CD4-positive, alpha-beta T cell treated with Interleukin-4 for 4 hours (primary cell): ENCODE measurements at places on chromosomes 12 and 14.

DNA sequence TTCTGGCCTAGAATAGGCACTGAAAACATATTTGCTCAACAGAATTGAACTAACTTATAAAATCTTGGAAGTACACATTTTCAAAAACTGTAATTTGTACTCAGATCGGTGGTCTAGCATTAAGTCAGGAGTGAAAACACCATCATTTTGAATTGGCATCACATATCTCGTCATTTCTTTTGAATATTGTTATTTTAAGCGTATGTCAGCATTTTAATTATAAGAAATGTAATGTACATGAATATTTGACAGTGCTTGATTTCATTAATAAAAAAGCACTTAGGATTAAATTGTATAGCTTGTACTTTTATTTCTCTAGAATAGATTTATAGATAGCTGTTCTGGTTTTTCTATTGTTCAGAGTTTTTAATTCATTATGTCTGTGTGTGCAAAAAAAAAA lies 892.2 kb downstream of the BCL11B start:
- DNase-seq: no peak

DNA sequence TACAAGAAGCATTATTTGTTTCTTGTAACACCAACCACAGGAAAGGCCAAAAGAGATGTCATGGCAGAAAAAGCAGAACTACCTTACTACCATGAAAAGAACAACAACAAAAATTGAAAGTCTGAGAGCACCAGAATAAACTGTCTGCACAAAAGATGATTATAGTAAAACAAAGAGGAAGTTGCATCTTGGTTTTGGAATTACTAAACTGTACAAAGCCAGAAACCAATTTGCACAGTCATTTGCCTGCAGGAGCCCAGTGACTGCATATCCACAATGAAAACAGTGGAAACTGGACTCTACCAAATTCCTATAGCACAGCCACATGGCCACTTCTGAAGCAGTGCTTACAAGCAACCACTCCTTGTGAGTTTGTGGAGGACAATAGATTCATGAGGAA lies 276.2 kb downstream of the SSPN start:
- peak; percentile 7 for DNase-seq

DNA sequence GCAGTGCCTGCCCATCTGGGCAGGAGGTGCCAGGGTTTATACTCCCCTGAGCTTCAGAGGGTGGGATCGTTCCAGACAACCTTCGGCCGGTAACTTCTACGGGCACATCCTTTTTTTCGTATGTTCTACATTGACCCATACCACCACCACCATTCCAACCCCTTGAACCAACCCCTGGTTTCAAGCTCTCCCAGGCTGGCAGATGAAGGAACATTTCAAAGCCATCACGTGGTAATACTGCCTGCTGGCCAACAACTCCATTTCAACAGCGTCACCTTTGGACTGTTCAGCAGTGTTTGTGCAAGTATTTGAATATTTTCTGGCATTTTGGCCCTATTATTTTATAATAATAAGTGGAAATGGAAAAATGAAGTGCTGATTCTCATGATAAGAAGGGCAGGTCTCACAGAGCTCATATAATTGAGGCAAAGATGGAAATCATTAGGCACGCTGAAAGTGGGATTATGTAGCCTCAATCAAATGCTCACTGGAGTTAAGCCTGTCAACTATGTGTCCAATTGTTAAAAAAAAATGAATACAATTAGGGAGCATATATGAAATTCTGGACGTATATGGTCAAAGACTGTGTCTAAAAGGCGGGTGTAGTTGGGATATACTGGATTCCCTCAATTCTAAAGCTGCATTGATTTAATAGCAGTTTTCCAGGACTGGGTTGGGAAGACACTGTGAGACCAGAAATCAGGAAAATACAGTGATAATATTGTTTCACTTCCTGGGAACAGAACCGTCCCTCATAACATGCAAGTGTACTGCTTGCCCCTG lies 162.1 kb downstream of the ZFP36L1 start:
- no peak for DNase-seq

DNA sequence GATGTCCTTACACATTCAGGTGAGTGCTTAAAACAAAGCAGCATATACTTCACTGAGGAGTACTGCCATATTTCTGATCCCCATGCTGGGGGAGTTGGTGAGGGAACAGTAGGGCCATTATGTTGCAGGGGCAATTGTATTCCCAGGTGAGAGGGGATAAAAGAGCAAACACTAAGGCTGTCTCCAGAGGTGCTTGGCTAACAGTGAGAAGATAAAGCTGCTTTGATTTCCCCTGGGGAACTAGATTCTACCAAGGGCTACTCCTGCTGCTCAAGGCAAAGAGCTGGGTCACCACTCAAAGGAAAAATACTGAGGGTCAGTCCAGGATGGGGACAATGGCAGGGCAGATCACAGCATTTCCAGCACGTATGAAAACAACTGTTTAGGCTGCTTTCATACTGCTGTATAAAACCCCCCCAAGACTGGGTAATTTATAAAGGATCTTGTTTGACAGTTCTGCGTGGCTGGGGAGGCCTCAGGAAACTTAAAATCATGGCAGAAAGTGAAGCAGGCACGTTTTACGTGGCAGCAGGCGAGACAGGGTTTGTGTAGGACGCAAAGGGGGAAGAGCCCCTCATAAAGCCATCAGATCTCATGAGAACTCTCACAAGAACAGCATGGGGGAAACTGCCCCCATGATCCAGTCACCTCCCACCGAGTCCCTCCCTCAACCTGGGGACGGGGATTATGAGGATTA lies 47.8 kb upstream of the OR5AU1 start:
- no peak for DNase-seq

DNA sequence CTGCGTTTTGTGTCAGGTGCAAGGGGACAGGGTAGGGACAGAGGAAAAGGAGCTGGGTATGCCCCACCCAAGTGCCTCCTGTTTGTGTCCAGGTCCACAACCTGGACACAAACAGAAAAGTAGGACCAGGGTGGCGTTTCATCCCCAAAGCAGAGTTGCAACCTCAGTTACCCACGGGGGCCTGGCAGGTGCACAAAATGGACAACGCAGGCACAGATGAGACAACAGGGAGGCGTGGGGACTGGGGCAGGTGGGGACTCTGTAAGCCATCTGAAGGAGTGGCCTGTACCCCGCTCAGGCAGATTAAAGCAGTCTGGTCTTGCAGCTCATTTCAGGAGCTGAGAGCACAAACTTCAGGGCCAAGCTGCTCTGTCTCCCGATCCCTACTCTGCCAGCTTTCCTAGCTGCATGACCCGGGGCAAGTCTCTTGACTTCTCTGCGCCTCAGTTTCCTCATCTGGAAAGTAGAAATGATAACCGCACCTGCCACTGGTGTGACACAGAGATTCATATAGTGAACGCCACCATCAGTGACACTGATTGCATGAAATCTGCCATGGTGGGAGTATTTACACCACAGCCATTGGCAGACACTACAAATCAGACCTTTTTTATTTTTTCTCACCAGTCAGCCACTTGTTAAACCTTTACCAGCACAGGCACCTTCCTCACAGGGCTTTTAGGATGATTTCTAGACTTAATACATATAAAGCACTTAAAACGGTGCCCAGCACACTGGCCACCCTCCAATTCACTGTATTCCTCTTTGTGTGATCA lies 123.0 kb downstream of the PHETA1 start:
- no peak for DNase-seq

DNA sequence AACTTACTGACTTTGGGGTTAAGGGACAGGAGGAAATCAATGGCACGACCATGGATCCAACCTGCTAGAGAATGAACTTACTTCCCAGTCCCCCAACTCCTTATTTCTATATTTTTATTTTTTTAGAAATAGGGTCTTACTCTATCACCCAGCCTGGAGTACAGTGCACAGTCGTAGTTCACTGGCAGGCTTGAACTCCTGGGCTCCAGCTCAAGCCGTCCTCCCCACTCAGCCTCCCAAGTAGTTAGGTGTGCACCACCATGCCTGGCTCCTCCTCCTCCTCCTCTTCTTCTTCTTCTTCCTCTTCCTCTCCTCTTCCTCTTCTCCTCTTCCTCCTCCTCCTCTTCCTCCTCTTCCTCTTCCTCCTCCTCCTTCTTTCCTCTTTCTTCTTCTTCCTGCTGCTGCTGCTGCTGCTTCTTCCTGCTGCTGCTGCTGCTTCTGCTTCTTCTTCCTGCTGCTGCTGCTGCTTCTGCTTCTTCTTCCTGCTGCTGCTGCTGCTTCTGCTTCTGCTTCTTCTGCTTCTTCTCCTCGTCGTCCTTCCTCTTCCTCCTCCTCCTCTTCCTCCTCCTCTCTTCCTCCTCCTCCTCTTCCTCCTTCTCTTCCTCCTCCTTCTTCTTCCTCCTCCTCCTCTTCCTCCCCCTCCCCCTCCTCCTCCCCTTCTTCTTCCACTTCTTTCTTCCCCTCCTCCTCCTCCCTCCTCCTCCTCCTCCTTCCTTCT lies 390.1 kb upstream of the RGS6 start:
- no peak for DNase-seq
